Vein endothelial cell (primary cell): ENCODE measurements at places on chromosomes 1 and 21. TPM values are rescaled to one million over a fixed set of nuclear protein-coding genes. Genes with fewer than 3 reads are reported as not detected.

The KRTAP12-2 gene
- total RNA-seq, result not detected in 2 replicates

The B4GALT2 gene
- 93.0 and 109 TPM in 2 replicates for total RNA-seq

The KCNK1 gene
- 0.10 TPM in 1 of 2 replicates, not detected in the other for total RNA-seq

The RGS13 gene
- total RNA-seq, result not detected in 2 replicates

The MAP1LC3C gene
- not detected in 2 replicates for total RNA-seq

The AMY1A gene
- not detected in 2 replicates for total RNA-seq
